ENCODE measurements at places on chromosomes 3 and 15. TPM values are rescaled to one million over a fixed set of nuclear protein-coding genes. Genes with fewer than 3 reads are reported as not detected.

CCR8 gene
- not detected for total RNA-seq

DNA sequence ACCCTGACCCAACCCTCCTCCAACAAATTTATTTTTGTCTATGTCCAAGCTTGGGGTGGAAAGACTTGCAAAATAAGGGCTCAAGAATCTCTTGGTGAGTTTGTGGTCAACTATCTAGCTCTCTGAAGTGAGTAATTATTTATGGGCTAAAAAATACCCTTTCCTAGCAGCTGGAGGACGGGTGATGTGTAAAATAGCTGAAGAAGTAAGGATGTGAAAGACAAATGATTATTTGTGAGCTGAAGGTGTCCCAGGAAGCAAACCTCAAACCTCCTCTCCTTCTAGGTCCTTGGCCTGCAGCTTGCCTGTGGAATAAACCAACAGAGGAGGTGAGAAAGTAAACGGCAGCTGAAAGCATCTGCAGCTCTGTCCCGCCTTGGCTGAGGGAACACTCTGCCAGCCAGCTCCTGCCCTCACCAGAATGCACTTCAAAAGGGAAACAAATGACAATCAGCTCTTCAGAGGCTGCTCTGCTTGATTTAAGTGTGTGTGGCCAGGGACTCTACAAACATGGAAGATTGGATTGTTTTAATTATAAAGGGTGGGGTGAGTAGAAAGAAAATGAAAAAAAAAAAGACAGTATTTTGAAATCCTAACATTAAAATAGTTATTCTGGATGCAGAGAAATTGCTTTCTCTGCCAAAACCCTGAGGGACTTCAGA, 60.3 kb downstream of the TM4SF4 start:
- DNase-seq: peak; percentile 43

MON1A gene
- total RNA-seq: 8.1 TPM

FGF7 gene
- total RNA-seq: 34.6 TPM

USP3 gene
- 18.1 TPM for total RNA-seq

DNA sequence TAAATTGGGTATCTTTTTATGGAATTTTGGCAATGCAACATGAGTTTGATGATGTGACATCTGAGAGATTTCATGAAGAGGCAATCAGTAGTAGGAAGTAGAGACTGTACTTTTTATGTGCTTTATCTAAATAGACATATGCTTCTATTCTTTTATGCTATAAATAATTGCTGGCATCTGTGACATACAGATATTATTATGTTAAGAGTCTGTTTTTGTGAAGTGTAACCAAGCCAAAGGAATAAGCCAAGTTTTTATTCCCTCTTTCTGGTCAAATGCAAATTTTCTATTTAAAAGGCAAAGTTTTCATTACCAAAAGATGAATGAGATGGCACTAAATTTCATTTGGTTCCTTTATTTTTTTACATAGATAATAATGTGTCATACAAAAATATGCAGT, 32.4 kb downstream of the PYDC2 start:
- DNase-seq: no peak

- DNase-seq: peak; percentile 66
Measured at GRCh38 chr15:65512807-65513416, 4.6 kb downstream of the DPP8 start.

DNA sequence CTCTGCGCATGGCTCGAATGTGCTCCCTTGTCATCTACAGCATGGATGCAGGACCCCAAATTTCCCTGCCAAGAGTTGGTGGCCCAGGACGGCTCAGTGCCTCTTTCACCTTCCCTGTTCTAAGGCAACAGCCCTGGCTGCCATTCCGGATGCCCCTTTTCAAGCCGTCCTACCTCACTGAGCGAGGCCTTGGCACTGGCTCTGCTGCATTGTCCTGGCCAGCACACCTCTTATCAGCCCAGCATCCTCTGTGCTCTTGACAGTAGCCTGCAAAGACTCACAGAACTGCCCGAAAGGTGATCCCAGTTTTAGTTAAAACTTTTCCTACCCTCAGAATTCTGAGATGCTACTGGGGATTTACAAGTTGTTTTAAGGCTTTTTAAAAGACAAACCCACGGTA, 122.0 kb downstream of the MECOM start:
- peak; percentile 62 for DNase-seq

DNA sequence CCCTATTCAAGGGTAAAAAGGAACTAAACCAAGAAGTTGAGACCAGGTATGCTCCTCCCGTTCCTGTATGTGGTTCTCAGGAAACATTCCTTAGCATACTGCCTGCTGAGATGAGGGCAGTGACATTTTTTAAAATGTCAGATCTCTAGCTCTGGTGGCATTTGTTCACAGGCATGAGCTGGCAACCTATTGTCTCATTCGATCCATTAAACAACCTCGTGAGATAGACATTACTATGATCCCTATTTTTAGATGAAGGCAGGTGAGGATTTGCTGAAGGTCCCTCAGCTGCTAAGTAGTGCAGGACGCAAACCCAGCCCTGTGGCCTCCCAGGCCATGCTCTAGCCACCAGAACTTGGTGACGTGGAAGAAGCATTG, 74.9 kb downstream of the SIDT1 start:
- DNase-seq: no peak

PLA2G4F gene
- total RNA-seq: 5.2 TPM

DNA sequence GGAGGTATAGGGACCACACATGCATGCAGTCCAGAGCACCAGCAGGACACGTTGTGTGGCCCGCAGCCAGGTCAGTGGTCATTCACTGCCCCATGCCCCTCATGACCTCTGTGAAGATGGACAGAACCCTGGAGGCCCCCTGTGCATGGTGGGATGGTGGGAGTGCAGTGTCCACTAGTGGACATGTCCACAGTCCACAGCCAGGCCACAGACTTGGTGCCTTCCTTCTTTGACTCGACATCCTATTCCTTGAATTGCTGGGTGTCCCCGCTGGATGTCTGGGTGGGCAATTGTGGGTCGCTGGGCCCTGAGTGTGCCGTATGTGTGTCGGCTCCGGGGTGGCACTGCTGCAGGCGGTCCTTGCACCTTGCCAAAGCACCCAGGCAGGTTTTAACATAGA, 35.7 kb downstream of the KLF15 start:
- DNase-seq: no peak

PLCB2 gene
- 7.5 TPM for total RNA-seq

- DNase-seq: no peak
Measured at GRCh38 chr3:23800731-23801130, 5.0 kb upstream of the UBE2E1 start.

GRCh38 chr15:81813215-81813614, 232.6 kb downstream of the MEX3B start:
- no peak for DNase-seq

- no peak for DNase-seq
Measured at GRCh38 chr3:126258670-126259069, 78.3 kb upstream of the ALDH1L1 start.

DNA sequence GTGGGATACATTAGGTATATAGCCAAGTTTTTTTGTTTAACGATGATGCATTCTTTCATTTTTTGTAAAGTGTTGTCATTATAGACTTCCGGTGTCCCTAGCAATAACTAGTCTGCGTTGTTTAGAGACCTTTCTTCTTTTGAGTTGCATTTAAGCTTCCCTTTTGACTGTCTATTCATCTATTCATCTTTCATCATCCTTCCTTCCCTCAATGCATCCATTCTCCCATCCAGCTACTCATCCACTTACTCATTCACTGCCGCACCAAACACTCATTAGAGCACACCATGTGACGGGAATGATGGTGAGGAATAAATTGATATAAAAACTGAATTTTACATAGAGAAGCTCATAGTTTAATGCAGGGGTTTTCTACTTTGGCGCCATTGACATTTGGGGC, 32.9 kb downstream of the OR4F15 start:
- DNase-seq: no peak

GRCh38 chr15:40456299-40456712, 14.5 kb upstream of the CHST14 start:
- DNase-seq: peak; percentile 72

DNA sequence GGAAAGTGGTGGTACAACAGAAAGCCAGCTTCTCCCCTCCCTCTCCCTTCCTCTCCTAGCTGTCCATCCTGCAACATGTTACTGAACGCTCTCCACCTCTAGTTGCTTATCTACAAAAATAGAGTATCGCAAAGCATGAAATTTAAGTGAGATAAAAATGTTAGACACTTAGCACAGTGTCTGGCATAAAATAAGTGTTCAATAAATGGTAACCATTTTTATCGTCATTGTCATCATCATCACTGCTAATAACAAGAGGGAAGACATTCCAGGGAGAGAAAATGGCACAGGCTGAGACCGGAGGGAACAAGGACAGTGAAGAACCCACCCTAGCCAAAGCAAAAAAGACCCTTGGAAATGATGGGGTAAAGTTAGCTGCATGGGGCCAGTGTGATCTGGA, 38.7 kb upstream of the SKOR1 start:
- no peak for DNase-seq

RETNLB gene
- total RNA-seq: not detected

GRCh38 chr15:41019174-41019573, 65.9 kb downstream of the CHAC1 start:
- no peak for DNase-seq

DNA sequence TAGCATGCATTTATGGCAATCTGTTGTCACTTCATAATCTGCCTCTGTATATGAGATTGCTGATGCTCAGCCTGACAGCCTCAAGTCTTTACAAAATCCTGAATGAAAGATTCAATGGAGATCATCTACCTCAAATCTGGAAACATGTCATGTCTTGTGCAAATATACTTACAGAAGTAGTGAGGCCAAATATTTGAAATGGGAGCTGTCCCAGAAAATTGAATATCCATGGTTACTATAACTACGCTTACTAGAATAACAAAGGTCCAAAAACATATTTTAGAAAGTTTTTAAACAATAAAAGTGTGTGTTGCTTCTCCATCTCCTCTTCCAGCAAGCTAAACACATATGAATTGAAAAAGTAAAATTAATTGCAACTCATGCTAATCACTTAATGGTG, 133.2 kb upstream of the DPH6 start:
- DNase-seq: no peak

NOP10 gene
- total RNA-seq: 146 TPM

DNA sequence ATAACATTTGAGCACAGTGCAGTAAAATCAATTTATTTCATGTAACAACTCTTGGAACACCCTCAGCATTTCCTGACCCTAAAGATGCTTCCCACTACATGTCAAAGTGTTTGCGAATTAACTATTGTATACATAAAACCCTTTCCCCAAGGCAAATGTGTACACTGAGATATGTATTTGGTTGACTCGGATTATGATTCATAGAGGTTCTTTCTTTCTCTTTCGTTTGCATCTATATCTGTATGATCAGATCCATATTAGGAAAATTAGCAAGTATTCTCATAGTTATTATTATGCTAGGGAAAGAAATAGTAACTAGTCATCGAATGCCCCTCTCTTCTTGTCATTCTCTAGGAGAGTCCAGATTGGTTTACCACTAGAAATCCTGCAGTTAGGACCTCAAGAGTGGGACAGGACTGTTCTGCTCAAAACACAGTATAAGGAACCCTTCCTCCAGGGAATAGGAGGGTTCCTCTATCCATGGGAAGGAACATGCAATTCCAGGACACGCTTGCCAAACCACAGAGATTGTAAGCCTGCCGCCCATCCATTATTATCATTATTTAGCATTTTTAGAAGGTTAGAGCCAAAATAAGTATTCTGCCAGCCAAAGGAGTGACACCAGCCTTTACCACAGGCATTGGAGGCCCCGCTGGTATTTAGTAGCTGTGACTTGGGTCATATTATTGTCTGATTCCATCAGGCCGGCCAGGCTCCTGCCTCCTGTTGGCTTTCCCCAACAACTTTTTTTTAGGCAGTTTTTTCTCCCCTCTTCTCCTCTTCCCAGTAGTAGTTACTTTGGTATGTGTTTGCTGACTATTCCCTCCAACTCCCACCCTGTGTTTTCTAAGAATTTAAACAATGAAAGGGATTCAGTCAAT, 100.7 kb downstream of the GALK2 start:
- DNase-seq: peak; percentile 30

RPP14 gene
- total RNA-seq: 25.0 TPM

DNA sequence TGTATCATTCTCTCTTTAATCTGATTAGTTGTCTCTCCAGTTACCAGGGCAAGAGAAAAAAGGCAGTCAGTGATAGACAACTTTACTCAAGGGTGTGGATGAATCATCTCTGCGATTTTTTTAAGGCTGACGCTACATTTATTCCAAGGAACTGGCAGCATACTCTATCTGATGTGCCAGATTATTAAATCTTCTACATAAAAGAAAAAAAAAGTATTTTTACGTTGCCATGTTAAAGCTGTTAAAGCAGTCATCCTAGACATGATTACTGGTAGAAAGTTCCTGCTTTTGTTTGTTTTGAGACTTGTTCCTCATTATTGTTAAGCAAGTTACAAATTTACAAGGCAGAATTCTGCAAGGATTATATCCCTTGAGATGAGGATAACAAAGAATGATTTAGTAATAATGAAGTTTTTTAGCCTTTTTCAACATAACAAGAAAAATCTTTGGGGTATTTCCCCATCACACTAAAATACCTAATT, 121.7 kb downstream of the CBLB start:
- DNase-seq: no peak

DNA sequence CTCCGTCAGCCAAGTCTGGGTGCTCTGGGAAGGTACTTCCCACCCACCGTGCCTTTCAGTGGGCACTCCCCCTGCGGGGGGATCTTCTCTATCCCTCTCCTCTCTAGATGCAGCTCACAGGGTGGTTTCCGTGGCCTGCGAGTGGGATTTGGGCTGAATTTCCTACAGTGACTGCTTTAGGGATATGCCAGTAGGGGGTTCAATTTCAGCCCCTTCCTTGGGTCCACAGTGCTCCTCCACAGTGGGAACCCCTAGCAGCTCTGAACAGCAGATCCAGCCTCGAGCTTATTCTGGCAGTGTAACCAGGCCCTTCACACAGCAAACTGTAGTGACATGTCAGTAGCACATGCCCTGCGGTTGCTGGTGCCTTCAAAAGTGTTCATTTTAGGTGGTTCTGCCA, 155.7 kb downstream of the CHDH start:
- no peak for DNase-seq

CEP152 gene
- 1.3 TPM for total RNA-seq

GRCh38 chr3:5754602-5755001, 567.1 kb downstream of the EDEM1 start:
- DNase-seq: no peak

SEMA6D gene
- total RNA-seq: 19.7 TPM

FOXB1 gene
- not detected for total RNA-seq

DNA sequence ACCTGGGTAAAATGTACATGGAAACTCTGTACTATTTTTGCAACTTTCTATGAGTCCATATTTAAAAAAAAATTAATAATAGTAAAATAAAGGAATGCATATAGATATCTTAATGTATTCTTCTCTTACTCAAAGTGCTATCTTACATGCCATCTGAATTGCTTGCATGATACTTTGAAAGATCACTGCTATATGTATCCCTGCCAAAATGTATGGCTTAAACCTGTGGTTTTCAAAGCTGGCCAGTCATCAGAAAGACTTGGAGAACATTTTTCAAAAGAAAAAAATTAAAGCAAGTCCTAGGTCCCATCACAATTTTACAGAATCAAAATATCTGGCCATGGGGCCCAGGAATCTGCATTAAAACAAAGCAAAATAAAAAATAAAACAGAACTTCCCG, 262.1 kb downstream of the LPP start:
- no peak for DNase-seq

SKOR1 gene
- total RNA-seq: 0.07 TPM

DUT gene
- 77.2 TPM for total RNA-seq

Measured in left ventricle myocardium superior (tissue), 1 donor.